RWPE1 (cell line): ENCODE measurements at places on chromosomes 11 and 22.

- DNase-seq, result no peak
Measured at GRCh38 chr22:25628494-25628893, 64.0 kb downstream of the GRK3 start.

DNA sequence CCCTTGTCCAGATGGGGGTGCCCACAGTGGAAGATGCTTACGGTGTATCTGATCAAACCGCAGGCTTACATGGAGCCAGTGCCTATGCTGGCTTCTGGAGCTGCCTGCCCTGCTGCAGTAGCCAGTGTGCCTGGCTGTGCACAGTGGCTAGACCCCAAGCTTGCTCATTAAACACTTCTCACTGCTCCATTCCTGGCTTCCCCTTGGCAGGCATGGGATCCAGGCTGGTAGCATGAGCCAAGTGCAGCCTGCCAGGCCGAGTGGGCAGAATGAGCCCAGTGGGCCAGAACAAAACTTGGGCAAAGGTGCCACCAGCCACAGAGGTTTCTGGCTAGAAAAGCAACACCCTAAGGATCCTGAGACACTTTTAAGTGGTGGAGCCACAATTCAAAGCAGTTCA is 55.4 kb upstream of the B3GNT6 start:
- DNase-seq, result no peak

GRCh38 chr22:39470451-39471291 is 13.9 kb downstream of the MGAT3 start:
- DNase-seq, result no peak

GRCh38 chr11:36308577-36308976 is 12.5 kb downstream of the PRR5L start:
- DNase-seq, result no peak

DNA sequence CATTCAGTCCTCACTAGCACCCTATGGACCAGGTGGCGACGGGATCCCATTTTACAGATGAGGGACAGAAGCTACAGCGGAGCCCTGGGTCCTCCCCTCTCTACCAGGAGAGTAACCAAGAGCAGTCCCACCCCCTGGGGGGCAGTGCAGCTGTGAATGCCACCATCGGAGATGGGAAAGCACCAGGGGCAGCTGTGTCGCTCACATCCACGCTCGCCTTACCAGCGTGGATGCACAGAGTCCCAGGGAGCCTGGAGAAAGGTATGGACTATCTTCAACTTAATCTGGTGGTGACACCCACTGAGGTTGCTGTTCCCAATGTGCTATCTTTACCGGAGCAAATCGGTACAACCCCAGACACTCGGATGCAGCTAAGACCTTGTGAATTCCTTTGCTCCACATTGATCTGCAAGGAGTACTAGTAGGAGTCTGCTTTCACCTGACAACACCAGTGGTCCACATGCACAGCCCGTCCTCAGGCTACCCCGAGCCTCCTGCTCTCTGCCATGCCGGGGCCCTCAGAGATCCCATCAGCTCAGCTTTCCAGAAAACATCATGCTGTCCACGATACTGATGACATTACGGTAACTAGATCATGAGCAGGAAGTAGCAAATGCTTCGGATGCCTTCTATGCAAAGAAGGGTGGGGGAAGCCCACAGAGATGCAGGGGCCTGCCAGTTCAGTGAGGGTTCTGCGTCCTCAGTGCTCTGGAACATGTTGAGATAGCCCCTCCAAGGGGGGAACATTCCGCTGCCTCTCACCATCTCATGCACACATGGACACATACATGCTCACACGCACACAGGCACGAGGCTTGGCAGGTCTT is 126.0 kb downstream of the CTTN start:
- DNase-seq, result no peak

DNA sequence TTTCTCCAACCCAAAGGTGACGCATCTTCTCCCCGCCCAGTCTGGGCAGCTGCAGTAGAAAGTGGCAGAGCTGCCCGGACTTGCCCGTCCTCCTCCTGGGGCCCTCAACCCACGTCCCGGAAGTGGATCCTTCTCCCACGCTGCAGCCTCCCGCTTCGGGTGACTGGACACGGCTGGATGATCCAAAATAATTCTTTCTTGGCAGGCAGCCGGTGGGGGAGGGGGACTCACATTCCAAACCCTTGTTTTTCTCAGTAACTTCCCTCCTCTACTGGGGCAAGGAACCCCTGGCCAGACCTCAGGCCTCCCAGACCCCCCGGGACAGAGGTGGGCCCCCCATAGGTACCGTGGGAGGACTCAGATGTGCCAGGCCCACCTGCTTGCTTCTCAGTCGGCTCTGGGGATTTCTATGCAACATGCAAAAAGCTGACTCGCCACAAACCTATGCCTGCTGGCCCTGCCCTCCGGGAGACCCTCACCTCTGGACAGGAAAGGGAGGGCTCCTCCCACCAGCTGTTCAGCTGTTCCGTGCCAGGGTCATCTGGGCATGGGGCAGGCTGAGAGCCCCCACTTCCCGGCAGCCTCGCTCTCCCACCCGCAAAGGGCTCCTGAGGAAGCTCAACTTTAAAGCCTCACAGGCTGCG is 1.4 kb downstream of the PLXNB2 start:
- peak; percentile 94 for DNase-seq

- no peak for DNase-seq
Measured at GRCh38 chr22:43342347-43343261, 568 bp downstream of the SCUBE1 start.

- no peak for DNase-seq
Measured at GRCh38 chr11:130400781-130401483, 27.5 kb downstream of the ADAMTS8 start.

- DNase-seq, result no peak
Measured at GRCh38 chr11:45518833-45519535, 146.4 kb downstream of the CHST1 start.

DNA sequence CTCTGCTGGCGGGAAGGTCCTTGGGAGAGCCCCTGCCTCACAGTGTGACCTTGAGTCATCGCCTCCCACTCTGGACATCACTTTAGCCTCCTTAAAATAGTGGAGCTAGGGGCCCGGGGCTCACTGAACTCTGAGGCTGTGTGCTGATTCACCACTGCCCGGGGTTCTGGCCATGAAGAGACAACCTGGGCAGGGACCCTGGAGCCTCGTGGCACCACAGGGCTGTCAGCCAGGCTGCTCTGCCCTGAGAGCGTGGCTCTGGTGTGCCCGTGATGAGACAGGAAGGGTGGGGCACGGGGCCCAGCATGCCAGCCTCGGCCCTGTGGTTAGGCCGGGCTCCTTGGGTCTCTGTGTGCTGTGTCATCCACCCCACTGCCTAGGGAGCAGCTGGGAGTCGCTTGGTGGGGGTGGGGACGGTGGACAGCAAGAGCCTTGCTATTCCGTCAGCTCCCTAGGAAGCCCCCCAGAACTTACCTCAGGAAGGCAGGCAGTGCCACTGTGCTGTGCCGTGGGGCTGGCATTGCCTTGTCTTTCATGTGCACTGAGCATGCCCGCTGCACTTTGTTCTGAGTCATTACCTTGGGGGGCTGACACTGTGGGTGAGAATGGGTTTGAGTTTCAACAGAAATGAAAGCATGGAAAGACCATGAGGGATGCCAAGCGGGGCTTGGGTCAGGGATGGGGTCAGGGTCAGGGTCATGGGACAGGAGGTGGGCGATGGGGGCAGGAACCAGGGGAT is 31.7 kb downstream of the TPCN2 start:
- DNase-seq, result peak; percentile 77

DNA sequence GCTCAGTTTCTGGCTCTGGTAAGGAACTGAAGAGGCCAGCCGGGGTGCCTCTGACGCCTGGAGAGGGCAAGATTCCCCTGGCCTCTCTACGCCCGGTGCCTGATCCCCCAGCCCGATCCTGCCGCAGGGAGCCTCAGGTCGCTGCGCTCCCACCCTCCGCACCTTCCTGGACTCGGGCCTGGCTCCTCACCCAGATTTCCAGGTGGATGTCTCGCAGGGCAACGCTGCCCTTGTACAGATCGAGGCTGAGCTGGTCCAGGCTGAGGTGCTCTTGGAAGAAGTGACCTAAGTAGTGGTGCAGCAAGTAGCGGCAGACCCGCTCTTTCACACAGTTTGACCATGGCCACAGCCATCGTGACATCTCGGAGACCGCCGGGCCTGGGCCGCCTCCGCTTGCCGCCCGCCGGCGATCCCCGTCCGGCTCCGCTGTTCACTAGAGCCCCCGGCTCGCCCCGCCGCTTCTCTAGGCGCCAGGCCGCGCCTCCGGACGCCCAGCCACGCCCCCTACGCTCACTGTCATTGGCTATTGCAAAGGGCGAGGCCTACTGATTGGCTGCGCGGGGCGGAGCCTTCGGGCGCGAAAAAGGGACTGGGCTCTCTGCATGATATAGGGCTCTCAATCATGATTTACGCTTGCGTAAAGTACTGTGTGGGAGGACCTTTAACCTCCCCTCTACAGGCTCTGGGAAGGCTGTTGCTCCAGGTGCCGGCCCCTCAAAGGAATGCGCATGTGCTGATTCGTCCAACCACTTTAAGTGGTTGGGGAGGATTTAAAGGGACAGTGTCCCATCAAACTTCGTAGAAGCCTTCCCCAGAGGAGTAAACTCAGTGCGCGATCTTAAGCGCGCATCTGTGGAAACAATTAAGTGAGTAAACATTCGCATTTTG is at the start of gene ATG2A:
Gene ATG2A (minus strand): TSS at position 435 of the 888 bp plus-strand sequence. CDS start 74 bp downstream, at position 361.
- peak; percentile 98 for DNase-seq

DNA sequence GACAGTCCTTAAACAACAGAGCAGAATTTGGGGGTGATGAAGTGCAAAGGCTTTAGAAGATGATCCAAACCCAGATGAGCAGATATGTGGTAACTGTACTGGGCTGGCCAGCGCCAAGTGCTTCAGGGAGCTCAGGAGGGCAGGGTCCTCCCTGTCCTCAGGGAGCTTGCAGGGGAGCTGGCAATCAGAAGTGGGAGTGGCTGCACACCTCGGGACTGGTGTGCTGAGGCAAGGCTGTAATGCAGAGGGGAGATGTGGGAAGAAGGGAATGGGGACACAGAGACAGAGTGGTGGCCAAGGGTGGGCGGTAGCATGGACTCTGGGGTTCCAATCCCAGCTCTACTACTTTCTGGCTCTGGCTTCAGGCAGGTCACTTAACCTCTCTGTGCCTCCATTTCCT is 235.6 kb upstream of the NCAM1 start:
- no peak for DNase-seq

DNA sequence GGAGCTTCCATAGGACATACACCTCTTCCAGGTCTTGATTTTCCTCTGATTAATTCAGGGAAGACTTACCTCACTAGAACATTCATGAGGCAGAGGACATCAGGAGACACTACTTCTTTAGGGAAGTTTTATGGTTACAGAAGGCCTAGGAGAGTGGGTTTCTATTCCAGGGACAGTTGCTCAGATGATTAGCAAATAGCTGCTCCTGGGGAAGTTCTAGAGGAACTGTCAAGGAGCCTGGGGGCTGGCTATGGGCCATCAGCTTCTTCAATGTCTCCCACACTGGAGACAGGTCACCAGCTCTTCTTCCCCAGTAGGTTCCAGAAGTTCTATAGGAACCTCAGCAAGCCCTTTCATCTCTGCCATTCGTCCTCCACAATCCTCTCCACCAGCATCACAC is 11.5 kb upstream of the OR10A5 start:
- no peak for DNase-seq

- DNase-seq, result no peak
Measured at GRCh38 chr11:83046621-83047172, 25.0 kb downstream of the RAB30 start.

DNA sequence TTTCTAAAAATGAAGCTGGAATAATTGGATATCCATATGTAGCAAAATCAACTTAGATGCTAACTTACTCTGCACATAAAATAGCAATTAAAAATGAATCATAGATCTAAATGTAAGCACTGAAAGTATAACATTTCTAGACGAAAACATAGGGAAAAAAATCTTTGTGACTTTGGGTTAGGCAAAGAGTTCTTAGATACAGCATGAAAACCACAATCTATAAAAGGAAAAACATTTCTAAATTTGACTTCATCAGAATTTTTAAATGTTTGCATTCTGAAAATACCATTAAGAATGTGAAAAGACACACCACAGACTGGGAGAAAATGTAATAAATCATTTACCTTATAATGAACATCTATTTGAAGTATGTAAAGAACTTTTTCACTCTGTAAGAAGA is 128.8 kb downstream of the APIP start:
- DNase-seq, result no peak

DNA sequence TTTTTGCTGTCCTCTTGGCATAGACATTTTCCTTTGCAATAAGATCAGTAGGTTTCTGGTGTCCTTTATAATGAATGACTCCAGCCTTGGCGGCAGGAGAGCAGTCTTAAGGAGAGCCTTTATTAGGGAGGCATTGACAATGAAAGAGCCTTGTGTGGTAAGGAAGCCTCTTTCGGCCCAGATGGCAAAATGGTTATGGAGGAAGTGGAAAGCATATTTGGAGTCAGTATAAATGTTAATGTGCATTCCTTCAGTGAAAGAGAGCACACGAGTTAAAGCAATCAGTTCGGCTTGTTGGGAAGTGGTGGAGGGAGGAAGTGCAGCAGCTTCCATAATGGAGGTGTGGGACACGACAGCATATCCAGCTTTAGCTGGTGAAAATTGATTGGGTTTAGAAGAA is 18.1 kb upstream of the ANO1 start:
- no peak for DNase-seq

- no peak for DNase-seq
Measured at GRCh38 chr22:45845076-45845487, 131.9 kb downstream of the WNT7B start.

- DNase-seq, result no peak
Measured at GRCh38 chr11:69664103-69664775, 10.9 kb downstream of the LTO1 start.

DNA sequence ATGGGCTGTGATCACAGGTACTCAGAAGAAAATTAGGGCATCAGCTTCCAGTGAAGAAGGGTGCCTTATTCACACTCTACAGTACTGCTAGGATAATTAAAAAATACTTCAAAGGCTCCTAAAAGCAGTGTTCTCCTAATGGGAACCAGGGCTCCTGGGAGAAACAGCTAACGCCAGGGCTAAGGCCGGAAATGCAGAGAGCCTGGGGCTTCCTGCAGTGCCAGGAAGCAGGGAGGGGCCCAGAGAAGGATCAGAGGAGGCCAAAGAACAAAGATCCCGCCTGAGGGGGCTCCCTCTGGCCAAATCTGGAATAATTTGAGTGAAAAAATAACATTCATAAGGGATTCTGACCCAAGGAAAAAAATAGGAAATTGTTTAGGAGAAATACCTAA is 27.5 kb downstream of the TOLLIP start:
- no peak for DNase-seq
